Right hindlimb (tissue), 1 donor: ENCODE measurements at places on chromosomes 7 and 10.

DNA sequence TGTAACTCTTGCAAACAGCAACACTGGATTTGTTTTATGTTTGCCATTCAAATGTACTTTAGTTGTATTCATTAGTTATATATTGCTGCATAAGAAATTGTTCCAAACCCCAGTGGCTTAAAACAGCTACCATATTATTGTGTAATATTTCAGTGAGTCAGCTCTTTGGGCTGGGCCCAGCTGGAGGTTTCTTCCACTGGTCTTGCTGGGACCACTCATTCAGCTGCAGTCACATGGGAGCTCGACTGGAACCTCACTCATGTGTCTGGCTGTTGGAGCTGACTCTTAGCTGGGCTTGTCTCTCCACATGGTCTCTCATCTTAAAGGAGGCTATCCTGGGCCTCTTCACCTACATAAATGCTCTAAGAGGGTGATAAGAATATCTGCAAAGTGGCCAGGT is 23.2 kb upstream of the PIP4K2A start:
- no peak for DNase-seq

- DNase-seq = no peak
Observed at GRCh38 chr7:129925416-129926002, 27.3 kb downstream of the UBE2H start.

DNA sequence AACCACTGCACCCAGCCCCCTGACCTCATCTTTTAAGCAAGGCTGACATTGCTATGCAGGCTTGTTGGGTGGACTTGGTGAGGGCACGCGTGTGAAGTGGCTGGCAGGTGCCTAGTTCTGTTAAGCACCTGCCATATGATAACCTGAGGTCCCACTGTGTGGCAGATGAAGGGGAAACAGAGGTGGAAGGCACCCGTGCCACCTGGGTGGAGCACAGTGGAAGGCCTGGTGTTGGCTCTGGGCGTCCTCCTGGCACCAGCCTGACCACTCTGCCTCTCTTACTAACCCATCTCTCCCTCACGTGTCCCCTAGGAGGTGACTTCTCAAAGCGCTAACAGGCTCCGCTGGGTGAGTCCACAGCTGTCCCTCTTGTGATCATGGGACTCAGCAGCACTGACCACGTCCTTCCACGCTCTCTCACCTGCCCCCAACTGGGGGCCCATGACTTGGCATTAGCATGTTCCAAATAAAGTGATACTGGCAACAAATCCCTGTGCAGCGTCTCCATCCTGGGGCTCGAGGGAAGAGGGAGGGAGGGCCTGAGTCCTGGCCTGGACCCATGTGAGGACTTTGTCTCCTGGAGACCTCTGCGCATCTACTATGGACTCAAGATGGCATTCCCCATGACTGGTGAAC is 4.6 kb upstream of the ZNF862 start:
- no peak for DNase-seq

DNA sequence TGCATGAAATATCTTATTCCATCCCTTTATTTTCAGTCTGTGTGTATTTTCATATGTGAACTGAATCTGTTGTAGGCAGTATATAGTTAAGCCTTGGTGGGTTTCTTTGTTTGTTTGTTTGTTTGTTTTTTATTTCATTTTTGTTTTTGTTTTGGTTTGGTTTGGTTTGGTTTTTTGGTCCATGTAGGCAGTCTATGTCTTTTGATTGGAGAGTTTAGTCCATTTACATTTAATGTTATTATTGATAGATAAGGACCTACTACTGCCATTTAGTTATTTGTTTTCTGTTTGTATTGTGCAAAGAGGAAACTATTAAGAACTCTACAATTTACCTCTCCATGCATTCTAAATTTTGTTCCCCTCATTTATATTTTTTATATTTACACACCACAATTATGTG is 695.9 kb upstream of the GRM3 start:
- no peak for DNase-seq

DNA sequence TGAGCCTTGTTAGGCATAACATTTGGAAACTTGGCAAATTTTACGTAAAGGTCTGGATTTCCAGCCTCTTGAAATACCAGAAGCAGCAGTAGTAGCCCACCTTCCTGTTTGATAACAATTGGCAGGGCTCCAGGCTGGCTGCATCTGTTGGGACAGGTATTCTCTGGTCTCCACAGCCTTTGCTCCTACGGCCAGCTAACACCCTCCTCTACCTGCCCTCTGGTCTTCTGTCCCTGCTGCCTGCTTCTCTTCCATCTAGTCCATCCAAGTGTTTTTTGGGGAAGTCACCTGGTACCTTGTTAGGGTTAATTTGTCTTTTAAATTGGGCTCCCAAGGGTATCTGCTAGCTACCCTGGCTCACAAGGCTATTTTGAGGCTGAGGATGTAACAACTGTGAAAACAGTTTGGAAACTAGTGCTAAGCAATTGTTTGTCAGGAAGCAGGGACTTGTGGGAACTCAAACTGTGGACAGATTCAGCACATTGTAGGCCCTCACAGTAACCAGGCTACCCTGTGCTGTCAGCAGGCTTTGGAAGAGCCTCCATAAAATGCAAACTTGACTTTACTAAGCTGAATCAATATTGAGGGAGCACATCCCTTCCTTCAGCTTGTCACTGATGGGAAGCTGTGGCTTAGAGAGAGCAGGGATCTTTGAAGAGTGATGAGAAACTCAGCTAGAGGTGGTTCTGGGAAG is 8.5 kb downstream of the RPS24 start:
- no peak for DNase-seq

DNA sequence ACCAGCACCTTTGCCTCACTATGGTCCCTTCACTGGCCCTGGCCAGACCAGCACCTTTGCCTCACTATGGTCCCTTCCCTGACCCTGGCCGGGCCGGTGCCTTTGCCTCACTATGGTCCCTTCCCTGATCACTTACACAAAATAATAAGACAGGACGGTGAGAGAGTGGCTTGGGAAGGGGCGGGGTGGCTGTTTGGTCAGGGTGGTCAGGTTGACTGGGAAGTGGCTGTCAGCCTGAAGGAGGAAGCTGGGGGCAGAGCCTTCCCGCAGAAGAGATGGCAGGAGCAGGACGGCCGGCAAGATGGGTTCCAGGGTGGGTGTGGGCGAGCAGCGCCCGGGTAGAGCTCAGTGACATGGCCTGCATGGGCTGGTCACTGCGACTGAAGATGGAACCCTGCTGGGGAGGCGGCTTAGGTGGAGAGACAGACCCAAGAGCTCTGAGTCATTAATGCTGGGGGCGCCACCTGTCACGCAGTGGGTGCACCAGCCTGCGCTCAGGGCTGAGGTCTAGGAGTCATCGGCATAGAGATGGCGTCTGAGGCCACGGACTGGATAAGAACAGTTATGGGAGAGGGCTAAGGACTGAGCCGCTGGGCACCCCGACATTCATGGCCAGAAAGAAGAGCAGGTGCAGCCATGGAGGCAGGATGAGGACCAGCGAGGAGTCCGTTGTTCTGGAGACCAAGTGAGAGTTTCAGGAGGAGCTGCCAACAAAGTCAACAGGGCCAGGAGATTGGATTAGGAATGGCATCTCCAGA is 91.8 kb downstream of the CHST15 start:
- no peak for DNase-seq

- no peak for DNase-seq
Observed at GRCh38 chr10:26085549-26085948, 131.0 kb upstream of the GAD2 start.

DNA sequence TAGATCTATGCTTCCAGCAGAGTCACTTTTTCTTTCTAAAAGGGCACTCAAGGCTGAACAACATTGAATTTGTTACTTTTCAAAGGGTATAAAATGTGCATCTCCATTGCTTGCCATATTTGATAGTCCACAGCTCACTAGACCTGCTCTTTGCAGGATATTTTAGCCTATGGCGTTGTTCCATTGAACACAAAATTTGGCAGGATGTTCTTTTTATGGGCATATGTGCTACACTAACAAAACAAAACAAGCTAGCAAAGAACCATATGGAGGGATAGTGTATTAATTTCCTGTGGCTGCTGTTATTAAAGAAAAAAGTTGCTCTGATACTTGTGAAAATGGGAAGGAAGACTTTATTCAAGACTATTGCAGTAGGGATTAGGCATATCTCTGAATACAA is 828.7 kb downstream of the TYW1 start:
- DNase-seq = no peak
